Mammary epithelial cell (primary cell): ENCODE measurements at places on chromosomes 3 and 15.
A peak's percentile ranks its signal among the peaks of the same experiment; 100 is the strongest.

DNA sequence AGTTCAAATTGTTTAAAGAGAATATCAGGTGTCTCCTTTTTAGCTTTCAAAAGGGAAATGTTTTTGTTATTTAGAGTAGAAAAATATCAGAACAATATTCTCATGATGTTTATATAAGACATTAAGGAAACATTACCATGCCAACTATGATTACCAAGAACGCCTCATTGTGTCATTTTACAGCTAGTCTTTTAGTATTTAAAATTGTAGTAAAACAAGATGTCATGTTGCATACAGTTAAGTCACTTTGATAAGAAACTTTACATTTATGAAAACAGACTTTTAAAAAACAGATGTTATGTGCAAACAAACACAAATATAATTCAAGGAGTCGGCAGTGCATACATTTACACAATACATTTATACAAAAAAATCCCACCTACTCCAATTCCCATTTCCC, 4.4 kb downstream of the PLSCR4 start:
- DNase-seq: no peak

DNA sequence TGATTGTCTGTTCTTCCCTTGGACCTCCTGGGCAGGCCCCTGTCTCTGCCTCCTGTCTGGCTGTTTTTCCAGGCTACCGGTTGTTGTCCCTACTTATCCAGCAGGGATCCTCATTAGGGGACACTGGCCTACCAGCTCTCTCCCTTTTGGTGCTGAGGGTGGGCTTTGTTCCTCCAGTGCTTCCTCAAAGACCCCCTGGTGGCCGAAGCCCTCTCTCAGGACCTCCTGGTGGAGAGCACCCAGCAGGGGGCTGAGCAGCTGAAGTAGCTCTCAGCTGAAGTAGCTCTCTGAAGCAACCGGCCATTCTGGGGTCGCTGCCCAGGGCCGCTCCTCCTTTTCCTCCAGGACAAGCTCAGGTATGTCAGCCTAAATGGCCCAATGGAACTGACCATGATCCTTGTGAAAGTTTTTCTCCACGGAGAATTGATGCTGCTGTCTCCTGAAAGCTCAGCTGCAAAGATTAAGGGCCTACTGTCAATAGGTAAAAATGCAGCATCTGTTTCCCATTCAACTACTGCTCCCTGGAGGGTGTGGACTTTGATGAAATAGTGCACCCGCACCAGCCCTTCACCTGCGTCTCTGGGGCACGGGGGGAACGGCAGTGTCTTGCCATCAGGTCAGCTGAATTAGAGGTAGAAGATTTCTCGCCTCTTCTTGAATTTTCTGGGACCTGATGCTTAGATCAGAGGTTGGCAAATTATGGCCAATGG, 27.6 kb downstream of the ARNT2 start:
- no peak for DNase-seq

- DNase-seq: no peak
These were observed 179.8 kb downstream of the MEX3B start for GRCh38 chr15:81865850-81866537.

DNA sequence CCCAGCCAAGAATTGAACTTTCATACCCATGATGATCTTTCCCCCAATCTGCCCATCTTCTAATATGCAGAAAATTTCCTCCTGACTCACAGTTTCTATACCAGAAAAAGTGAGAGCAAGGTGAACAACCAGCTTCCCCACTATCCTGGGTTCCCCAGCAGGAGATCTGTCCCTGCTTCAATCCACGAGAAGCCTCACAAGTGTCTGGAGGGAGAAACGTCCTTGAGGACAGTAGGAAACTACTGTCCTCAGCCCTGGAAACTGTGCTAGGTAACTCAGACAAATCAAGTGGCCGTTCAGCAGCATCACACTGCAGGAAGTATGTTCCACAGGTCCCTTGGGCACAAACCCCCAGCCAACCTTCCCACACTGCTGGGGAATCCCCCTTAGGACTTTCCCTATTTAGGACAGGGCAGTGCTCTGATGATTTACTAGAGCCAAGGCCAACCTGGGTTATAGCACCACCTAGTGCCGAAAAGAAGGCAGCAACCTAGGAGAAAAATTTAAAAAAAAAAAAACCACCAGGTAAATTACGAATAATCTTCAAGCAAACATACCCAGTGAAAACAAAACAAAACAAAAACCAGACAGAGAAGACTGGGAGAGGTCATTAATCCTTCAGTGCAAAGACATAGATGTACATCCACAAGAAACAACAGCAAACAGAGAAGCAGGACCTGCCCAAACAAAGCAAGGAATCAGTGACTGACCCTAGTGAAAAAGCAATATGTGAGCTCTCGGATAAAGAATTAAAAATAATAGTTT, 36.0 kb downstream of the MORC1 start:
- DNase-seq: peak; percentile 75

DNA sequence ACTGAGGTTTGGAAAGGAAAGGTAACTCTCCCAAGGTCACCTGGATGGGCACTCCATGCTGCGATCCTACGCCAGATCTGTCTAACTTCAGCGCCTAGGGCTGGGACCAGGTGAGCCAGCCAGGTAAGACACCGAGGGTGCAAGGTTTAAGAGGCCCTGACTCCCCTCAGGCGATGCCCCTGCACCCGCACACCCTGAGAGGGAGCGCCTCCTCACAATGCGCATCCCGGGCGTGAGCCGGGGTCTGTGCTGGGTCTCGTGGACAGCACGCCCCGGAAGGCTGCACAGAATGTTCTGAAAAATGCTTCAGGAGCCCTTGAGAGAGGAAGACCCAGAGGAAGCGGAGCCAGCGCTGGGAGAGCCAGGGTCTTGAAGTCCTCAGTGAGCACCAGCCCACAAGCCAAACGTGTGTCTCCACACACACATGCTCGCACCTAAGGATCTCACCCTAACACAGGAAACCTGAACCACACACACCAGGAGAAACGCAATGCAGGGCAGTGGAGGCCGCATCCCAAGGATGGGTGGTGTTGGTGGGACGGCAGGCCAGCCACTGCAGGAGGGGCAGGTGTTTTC, 142.0 kb downstream of the ADAMTS17 start:
- no peak for DNase-seq

- peak; percentile 23 for DNase-seq
These were observed 7.9 kb downstream of the KIF7 start for GRCh38 chr15:89647191-89647851.
